AG09319 (cell line): ENCODE measurements at places on chromosomes 5 and 9.

- DNase-seq = no peak
These were observed 10.7 kb upstream of the UBAC1 start for GRCh38 chr9:135971892-135972291.

- no peak for DNase-seq
These were observed 243.2 kb downstream of the BRINP1 start for GRCh38 chr9:119126040-119126439.

DNA sequence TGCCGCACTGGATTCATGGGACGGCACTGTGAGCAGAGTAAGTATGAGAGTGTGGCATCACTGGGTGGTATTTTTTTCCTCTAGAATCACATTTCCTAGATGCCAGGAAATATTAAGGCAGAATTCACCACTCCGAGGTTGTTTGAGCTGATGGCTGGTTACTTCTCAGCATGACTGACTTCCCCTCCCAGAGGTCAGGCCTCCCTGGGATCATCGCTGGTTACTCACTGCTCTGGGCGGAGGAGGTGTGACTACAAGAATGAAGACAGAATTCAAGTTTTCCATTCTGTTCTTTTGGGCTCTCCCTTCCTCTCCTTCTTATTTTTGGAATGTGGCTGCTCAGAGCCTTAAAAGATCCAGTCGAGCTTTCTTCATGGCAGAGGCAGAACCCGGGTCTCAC lies 76.6 kb upstream of the PRRC1 start:
- no peak for DNase-seq

DNA sequence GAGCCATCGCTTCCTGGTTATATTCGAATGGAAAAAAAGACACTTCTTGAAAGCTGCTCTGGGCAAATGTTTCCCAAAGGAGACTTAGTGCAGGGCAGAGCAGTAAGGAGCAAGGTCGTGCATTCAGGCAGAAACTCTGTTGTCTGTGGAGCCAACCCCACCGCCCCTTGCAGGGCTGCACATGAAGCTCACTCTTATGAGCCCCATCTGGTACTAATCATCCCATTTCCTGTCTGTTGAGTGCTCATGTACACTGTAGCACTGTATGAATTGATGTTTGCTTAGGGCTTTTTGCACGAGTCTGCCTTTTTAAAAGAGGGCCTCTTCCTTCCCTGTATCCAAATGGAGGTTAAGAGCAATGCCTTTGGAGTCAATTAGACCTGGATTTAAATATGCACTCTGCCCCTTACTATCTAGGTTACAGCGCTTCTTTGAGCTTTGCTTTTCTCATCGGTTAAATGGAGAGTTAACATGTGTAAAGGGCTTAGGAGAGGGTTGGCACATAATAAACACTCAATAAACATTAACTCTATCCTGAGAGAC lies 25.4 kb downstream of the HMHB1 start:
- peak; percentile 65 for DNase-seq

DNA sequence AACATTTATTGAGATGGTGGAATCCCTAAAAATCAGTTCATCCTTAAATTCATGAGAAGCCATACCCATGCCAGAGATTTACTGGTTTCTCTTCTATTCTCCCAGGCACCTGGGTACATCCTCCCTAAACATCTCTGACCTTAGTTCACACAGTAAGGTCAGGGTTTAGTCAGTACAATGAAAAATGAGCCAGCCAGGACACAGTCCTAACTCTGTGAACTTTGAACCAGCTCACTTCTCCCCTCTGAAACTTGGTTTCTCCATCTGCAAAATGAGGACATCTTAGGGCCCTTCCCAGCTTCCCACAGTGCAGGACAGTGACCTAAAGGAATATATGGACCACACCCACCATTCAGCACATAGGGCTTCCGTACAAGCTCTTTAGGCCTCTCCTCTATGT lies 1.9 kb downstream of the NOP16 start:
- DNase-seq = no peak

DNA sequence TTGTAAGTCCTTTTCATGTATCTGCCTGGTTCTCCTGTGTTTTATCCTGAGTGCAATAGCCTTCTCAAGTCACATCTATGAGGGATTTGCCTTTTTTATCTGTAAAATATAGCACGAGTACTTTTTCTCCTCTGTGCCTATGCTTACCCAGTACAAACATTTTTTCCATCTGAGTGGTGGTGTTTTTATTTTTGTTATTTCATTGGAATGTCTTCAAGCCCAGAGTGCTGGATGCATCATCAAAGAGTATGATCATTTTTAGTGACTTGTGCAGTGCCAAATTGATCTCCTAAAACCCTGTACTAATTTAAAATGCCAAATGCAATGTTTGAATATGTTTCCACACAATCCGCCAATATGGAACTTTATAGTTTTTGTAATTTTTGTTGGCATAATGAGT lies 86.1 kb downstream of the TLE4 start:
- no peak for DNase-seq

GRCh38 chr9:111034898-111035539 lies 3.3 kb downstream of the LPAR1 start:
- no peak for DNase-seq
